ENCODE measurements at places on chromosomes 2 and 18.
A peak's percentile ranks its signal among the peaks of the same experiment; 100 is the strongest.

DNA sequence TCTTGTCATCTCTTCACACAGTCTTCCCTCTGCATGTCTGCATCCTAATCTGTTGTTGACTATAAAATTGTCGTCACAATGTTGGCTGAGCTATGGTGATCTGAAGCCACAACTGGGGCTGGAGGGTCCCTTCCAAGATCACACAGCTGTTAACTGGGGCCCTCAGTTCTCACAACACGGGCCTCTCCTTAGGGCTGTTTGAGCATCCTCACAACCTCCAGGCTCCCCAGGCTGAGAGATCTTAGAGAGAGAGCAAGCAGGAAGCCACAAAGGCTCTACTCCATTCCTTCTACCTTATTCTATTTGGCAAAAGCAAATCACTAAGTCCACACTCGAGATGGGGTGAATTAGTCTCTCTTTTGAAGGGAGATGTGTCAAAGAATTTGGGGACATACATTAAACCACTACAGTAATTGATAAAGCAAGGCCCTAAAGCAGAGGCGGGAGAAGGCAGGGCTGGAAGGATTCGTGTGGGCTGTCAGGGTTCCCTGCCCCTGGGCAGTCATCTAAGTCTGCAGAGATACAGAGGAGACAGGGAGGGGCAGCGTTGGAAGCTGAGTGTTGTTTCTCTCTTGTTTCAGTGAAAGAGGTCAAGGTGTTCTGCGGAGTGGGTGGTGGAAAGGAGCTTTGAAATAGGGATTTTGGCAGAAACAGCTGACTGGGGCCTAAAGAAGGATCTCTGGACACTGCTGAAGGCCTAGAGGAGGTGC is 15.9 kb downstream of the MYO7B start:
- no peak for DNase-seq

- no peak for DNase-seq
Observed at GRCh38 chr2:167271932-167272331, 383.7 kb downstream of the XIRP2 start.

GRCh38 chr2:75846683-75847190 is 136.0 kb upstream of the GCFC2 start:
- no peak for DNase-seq

DNA sequence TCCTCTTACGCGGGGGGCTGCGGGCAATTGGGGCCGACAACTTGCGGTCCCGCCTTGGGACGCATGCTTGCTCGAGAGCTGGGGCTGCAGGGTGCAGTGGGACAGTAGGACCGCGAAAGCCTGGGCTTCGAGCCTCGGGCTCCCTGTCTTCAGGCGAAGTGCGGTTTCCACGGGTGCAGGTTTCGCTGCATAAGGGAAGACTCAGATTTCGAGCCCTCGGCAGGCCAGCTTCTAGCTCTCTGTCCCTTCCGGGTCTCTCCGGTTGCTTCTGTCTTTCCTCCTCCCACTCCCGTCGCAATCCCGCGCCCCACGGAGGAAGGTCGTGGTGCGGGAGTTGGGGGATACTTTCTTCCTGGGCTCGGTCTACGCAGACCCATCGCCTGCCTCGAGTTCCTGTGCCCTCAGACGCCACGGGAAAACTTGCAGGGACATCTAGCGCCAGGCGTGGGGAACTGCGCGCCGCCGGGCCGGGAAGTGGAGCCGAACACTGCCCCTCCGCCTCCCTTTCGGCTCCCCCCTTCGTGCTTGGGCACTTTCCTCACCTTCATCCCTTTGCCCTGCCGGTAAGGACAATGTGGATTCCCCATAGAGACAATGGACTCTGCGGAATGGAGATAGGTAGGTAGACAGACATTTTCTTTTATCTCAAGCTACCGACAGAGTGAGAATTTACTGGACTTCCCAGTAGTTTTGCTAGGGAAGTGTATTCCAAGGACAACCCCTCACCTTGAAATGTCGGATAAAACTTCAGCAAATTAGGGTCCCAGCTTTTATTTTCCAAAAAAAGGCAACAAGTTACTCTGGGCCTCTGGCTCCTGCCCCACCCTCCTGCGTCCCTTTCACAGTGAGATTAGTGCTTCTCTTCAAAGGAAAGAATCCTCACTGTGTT is 4.2 kb upstream of the HOXD13 start:
- DNase-seq, result no peak

DNA sequence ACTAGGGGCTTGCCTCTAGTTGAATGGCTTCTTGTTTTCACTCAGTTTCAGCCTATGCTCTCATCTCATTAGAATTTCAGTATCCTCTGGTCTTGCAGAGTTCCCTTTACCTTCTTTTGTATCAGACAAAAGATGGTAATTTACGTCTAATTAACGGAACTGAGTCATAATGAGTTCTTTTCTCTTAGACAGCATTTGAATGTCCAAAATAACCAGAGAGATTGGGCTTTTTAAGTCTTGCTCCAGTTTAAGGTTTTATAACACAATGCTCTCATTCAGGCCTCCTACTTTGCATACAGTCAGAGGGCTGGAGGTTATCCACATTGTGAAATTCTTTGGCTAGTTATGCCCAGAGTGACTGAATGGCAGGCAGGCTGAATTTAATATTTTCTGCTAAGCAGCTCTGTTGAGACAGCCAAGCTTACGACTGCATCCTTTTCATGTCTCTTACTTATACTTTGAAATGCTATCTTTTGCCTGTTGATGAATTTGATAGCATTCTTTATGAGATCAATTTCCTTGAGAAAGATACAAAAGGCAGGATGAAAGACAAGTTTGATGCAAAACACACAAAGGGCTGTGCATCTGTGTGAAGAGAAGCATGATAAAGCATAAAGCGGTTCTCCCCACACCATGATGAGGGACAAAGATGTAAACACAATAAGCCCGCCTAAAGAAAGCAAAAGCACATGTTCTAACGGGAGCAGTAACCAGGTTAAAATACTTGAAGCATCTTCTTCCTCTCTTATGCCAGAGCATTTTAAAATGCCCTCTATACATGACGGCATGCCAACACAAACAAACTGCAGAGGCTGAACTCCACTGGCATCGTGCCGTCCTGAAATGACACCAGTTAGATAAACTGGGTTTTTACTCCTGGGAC is 90.0 kb downstream of the CDH2 start:
- no peak for DNase-seq

GRCh38 chr2:162403884-162404283 is 60.0 kb downstream of the GCA start:
- DNase-seq, result no peak

DNA sequence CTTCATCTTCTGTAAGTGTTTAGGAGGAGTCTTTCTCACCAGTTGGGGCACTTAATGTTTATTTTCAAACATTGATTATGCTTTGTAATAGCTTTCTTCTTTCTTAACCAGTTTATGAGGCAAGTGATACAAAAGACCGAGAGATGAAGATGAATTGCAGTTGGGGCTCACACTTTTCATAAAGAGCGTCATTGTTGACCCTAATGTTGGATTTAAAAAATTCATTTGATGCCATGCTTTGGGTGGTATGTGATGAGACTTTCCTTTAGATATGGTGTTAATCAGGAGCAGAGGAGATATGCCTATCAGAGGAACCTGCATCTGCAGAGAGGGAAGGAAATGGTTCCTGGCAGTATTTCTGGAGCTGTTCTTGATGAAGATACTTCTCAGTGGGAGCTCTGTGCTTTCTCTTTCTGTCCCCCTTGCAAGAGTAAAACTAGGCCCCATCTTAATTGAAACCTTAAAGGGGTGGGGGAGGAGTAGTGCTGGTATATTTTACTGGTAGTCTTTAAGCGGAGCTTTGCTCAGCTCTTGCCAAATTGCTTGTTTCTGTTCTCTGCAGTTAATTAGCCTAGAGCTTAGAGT is 2.3 kb downstream of the EML4 start:
- DNase-seq, result no peak

- no peak for DNase-seq
Observed at GRCh38 chr2:38436227-38436664, 59.2 kb upstream of the ATL2 start.

DNA sequence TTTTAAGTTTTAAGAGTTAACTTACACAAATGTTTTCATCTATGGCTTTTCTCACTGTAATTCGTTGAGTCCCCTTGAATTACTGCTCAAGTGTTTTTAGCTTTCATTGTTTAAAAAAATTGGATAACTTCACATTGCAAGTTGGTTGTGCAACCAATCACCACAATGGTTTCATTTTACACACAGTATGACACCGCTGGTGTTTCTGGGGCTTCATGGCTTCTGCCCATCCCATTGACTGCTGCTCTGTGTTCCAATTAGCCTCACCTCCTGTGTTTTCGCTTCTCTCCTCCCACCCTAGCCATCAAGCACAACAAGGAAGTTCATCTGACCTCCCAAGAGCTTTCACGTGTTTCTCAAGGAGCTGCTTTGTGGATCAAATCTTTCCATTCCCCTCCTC is 199.1 kb upstream of the CHAC2 start:
- no peak for DNase-seq

DNA sequence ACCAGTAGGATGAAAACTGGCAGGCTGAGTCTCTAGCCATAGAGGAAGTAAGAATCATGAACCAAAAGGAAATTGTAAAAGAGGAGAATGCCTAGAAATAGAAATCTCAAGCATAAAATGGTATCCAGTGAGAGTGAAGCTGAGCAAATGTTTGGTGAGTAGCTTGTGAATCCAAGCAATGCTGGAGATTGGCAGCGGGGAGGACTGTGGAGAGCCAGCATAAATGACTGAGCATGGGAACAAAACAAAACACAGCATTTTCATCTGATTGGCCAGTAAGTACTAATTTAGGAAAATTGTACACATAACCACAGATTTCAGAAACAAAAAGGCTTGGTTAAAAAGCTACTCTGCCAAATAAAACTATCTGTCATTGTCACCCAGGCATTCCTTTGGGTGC is 390.0 kb downstream of the STK39 start:
- DNase-seq, result no peak

- no peak for DNase-seq
Observed at GRCh38 chr18:37322492-37323035, 243.0 kb downstream of the CELF4 start.

- DNase-seq, result no peak
Observed at GRCh38 chr2:36965206-36965605, 1.1 kb downstream of the STRN start.

DNA sequence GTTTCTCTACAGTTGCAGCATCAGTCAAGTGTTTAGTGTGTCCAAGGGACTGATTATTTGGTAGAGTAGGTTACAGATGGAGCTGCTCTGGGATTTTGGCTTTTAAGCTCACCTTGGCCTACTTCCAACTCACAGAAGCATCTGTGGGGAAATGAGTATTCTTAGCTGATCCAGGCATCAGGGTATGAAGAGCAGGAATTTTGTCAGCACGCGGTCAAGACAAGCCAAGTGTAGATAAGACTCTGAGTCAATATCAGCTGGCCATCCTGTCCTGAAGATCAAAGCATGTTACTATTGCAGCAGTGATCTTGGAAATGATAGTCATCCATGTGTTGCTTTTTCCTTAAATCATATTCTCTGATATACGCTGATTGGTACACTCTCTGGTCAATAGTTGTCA is 24.4 kb downstream of the SERPINB4 start:
- no peak for DNase-seq

DNA sequence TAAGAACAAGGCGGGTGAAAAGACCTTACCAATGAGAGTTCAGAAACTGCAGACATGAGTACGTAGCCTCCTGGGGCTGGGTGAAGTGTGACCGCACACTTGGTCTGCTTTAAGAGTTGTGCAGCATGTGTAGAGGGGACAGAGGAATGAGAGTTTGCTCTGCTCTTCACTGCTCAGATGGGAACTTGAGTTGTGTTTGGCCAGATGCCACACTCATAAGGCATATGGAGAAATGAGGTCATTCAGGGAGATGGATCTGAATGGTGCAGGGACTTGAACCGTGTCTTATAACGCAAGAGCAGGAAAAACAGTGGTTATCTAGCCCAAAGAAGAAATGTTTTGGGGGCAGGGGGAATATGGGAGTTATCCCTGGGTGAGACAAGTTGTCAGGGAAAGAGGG is 273.8 kb upstream of the LYPD1 start:
- DNase-seq, result peak; percentile 4

DNA sequence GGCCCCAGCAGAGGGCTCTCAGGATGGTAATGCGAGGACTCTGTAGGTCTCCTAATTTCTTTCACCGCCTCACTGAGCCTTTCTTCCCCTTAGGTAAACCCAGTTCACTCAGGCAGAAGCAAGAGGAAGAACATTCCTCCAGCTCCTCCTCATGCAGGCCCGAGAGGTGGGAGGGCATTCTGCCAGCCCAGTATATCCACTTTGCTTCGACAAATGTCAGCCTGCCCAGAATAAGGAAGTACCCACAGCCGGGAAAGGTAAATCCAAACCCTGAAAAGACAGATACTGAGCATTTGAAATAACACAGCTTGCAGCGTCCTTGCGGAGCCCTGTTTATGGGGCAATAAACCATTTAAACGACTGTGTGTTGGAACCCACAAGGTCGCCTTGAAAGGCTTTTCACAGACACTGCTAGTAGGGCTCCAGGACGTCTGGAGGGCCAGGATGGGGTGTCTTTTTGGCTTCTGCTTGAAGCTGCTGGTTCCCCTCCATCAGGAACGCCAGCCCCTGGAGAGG is 63.0 kb upstream of the STPG4 start:
- DNase-seq, result no peak

DNA sequence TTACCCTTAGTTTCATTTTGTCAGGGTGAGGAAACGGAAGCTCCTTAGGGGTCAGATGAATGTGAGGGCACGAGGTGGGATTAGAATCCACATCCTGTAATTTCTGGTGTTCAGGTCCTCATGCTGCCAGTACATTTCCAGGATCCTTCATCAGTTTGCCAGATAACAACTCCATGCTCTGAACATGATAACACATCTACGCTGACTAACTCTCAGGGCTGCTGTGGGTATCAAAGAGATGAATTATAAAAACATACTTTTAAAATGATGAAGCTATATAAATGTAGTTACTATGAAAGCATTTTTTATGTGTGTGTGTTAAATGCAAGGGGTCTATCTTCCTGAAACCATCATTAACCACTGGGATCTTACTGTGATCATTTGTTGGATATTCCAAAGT is 325.9 kb downstream of the SLC8A1 start:
- DNase-seq, result no peak

- no peak for DNase-seq
Observed at GRCh38 chr2:62227386-62228075, 31.6 kb downstream of the B3GNT2 start.

DNA sequence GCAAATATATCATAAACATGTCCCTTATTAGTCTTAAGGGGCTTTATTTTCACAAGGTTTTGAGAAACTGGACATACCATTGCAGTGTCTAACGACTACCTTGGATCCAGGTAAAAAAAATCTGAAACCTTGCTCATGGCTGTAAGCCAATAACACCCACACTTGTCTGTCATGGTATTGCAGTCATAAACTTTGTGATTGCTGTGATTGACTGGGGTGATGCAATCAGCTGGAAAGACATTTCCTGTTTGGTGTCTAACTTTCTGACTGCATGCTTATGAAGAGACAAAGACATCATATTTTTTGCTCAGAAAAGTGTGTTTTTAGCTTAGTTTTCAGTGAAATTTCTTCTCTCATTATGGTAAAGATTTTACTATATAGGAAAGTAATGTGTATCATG is 635.0 kb downstream of the TSN start:
- DNase-seq, result no peak

All from AG04450 (cell line).